ENCODE measurements at places on chromosomes 3 and 15.

DNA sequence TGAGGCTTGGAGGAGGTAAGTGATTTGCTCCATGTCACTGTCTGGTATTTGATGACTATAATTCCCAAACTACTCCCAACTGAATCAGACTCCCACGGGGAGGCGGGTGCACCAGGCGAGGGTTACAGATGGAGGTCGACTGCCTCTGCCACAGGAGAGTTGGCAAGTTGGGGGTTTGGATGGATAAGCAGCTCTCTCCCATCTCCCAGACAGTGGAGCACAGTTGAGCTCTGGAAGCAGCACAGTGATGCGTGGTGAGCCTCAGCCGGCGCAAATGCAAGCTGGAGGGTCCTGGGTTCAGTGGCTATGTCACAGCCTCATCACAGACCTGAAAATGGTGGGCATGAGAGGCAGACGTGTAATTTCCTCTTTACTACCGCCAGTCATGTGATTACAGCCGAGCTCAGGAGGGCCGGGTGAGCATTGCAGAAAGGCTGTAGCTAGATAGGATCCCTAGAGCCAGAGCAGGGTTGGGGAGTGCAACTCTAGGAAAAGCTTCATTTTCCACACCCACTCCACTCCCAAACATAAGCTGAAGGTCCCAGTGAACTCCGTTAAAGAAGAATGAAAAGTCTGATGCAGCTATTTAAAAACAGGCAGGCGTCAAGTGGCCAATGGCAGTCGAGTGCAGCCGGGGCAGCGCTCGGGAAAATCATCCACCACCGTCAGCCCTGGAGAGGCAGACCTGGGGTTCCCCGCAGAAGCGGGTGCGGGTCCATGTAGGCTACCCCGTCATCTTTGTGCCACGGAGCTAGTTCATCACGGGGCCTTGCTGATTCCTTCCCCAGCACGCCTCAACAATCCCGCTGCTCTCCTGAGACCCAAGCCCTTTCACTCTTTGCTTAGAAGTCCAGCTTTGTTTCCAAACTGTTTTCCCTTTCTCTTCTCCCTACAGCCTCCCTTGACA, 33.3 kb upstream of the VPS8 start:
- no peak for DNase-seq

- DNase-seq = no peak
These were observed 368.2 kb downstream of the OCA2 start for GRCh38 chr15:27730868-27731267.

DNA sequence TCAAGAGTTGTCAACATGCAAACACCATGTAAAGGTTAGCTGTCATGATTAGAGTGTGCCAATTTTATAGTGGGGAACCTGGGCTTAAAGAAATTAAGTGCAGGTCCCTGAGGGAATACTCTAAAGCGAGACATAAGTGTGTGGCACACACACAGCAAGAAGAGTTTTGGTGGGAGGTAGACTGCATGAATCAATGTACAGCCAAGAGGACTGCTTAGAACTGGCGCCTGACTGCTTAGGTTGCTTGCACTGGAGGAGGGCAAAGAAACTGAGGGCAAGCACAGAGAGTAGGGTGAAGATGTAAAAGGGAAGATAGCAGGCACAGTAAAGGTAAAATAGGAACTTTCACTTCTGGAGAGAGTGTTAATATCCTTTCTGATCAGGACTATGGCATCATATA, 184.9 kb downstream of the SOX2 start:
- no peak for DNase-seq

DNA sequence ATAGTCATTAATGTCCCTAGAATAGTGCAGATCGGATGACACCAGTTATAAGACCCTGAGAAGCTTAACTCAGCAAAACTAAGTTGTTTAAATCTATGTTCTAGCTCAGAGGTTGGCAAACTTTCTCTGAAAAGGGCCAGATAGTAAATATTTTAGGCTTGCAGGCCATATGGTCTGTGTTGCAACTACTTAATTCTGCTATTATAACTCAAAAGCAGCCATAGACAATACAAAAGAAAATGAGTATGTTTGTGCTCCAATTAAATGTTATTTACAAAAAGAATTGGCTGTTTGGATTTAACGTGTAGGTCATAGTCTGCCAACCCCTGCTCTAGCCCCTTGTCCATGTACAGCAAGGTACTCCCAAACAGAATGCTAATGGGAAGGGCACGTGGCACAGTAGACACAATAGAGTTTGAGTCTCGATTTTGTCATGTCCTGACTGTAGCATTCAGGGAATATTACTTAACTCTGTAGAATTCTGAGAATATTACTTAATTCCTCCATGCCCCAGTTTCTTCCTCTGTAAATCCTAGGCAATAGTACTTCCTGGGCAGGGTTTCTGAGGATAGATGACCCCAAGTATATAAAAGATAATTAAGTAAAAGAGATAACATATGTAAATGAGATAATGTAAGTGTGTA, 70.5 kb upstream of the ATP2C1 start:
- DNase-seq = no peak

- DNase-seq = no peak
These were observed 61.9 kb downstream of the BTLA start for GRCh38 chr3:112437146-112438022.

DNA sequence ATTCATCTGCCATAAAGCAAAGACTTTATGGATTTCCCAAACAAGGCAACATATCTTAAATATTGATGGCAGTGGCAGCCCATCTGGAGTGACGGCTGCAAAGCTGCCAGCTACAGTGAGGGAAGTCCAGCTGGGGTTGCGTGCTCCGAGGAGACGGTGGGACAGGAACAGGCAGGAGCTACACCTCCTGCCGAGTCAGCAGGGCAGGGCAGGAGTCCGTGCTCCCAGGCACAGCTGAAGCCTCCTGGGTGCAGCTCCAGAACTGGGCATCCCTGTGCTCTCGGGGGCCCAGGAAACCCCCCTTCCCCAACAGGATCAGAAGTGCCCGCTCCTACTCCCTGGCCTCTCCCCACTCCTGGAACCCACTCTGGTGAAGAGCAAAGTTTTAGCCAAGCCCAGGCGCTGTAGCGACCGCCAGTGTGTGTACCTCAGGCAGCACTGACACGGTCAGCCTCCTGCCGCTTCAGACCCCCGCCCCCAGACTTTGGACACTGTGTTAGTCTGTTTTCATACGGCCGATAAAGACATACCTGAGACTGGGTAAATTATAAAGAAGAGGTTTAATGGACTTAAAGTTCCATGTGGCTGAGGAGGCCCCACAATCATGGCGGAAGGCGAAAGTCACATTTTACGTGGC, 556.4 kb upstream of the CCDC54 start:
- DNase-seq = no peak

DNA sequence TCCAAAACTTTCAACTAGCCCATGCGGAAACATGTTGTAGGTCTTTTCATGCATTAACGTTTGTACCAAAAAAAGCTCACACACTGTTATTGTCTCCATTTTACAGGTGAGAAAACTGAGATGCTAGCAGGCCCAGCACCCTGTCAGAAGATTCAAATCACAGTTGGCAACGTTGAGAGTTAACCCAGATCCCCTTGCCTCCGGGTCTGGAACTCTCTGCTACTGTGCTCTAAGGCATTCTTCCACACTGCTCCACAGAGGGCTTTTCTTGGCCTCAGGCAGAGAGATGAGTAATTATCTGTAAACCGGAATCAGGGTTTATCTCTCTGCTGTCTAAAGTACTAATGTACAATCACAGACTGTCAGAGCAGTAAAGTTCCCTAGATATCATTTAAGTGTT, 186.0 kb upstream of the LPP start:
- DNase-seq = no peak

- no peak for DNase-seq
These were observed 28.8 kb upstream of the CDIN1 start for GRCh38 chr15:36550650-36551049.

- no peak for DNase-seq
These were observed 749 bp downstream of the SRGAP3 start for GRCh38 chr3:9248522-9249271.

- no peak for DNase-seq
These were observed 29.3 kb upstream of the MYO1E start for GRCh38 chr15:59401824-59402569.

- DNase-seq = no peak
These were observed 44.6 kb downstream of the P3H2 start for GRCh38 chr3:190076136-190076535.

DNA sequence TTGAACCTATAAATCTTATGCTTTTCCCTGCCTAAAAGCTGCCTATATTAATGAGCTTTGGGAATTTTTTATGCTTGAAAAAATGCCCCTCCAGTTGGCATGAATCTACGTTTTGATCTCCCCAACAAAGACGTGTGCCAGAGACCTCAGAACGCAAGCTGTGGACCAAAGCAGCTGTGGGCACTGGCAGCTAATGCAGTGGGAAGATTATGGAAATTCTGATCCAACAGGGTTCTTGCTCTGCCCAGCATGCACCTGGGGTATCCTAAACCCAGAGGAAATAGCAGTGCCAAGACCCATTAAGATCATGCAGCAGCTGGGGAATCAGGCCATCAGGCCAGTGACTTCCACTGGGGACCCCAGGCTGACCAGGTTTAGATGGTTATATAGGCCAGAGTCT, 423.0 kb downstream of the ZBBX start:
- DNase-seq = no peak

DNA sequence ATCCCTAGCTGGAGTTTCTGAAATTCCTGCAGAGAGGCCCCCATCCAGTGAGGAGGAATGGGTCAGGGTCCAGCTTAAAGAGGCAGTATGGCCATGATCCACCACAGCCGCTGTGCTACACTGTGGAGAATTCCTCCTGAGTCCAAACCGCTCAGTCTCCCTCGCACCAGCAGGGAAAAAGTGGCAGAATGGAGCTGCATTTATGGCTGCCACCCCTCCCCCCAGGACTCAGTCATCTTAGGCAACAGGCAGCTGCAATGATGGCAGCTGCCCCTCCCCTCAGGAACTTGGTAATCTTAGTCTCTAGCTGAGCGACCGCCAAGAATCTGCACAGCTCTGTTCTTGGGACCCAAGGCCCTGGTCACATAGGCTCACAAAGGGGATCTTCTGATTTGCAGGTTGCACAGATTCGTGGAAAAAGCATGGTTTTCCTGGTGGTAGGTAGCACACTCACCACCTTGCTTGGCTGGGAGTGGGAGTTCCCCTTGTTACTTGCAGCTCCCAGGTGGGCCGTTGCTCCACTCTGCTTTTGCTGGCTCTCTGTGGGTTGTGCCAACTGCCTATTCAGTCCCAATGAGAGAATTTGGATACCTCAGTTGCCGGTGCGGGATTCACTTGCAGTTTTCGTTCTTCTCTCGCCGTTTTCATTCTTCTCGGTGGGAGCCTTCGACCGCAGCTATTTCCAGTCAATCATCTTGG, 204.1 kb downstream of the STXBP5L start:
- DNase-seq = no peak
